ENCODE measurements at places on chromosomes 3 and 15.
A peak's percentile ranks its signal among the peaks of the same experiment; 100 is the strongest.

DNA sequence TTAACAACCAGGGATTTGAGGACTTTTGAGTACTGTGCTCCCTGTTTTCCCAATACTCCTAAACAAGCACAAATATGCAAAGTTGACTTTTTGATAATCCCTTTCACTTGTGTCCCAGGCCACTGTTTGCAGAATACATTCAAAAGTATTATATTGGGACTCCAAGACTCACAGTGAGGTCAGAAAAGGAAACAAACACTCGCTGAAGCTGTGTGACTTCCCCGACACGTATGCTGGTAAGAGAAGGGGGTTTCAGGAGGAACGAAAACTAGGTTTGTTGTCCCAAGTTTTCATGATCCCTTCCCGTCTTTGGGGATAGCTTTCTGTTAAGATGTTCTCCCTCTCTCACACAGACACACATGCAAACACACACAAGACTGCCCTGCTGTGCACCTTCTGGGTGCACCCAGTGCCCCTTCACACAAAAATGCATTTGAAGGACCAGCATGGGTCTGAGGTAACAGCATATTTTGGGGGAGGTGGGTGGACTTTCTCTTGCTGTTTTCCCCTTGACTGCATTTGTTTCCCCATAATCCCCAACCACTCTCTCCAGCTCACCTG lies 225.2 kb upstream of the PRICKLE2 start:
- H3K4me1 ChIP-seq = peaks cover 2% of the 10 kb centered on the region
- DNase-seq = no peak
- peaks cover 21% of the 10 kb centered on the region for H3K27me3 ChIP-seq
- H3K4me3 ChIP-seq = no peak overlapping the region
- no peak overlapping the region for H3K27ac ChIP-seq

GRCh38 chr15:59166166-59166565 lies 40.5 kb upstream of the LDHAL6B start:
- H3K36me3 ChIP-seq = peaks cover 8% of the 10 kb centered on the region
- H3K4me3 ChIP-seq = no peak overlapping the region
- no peaks in the 10 kb centered on the region for H3K27me3 ChIP-seq
- DNase-seq = no peak
- peaks cover 32% of the 10 kb centered on the region for H3K4me1 ChIP-seq
- H3K27ac ChIP-seq = peak overlapping the region; percentile 45

DNA sequence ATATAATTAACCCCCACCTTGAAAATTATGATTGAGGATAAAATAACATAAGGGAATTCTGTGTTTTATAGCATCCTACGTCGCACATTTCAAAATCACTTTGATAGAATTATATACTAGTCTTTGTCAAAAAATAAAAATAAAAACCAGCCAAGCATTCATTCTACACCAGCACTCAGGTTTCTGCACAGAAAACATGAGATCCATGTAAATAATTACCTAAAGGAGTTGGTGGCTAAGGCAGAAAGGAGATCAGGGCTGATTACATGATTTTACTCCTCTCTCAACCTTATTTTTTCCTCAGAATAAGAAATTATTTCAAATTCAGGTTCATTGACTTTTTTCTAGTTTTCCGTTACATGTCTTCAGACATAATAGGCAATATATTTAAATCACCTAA lies 194.5 kb downstream of the PLCH1 start:
- peaks cover 21% of the 10 kb centered on the region for H3K4me1 ChIP-seq
- DNase-seq = no peak
- no peak overlapping the region for H3K27ac ChIP-seq
- H3K27me3 ChIP-seq = no peaks in the 10 kb centered on the region
- H3K4me3 ChIP-seq = no peak overlapping the region
- no peaks in the 10 kb centered on the region for H3K36me3 ChIP-seq

- H3K36me3 ChIP-seq = peaks cover 12% of the 10 kb centered on the region
- peak overlapping the region; percentile 99 for H3K27ac ChIP-seq
- no peaks in the 10 kb centered on the region for H3K27me3 ChIP-seq
- H3K4me3 ChIP-seq = peak overlapping the region; percentile 82
- no peak for DNase-seq
- peaks cover 75% of the 10 kb centered on the region for H3K4me1 ChIP-seq
These were observed 86.3 kb upstream of the RASGRP1 start for GRCh38 chr15:38650936-38651327.

DNA sequence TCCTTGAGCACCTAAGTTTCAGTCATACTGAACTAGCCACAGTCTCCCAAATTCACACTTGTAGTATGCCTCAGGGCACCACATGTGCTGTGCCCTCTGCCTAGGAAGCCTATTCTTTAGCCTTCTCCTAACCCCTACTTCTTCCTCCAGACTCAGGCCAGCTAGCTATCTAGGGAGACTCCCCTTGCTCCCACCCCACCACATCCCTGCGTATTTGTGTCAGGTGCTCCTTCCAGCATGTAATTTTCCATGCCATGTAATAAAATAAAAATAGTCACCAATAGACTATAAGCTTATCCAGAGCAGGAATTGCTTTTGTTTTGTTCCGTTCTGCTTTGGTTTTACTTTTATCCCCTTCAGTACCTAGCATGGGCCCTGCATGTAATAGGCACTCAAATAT lies 14.9 kb upstream of the GJD2 start:
- H3K4me1 ChIP-seq = no peaks in the 10 kb centered on the region
- no peaks in the 10 kb centered on the region for H3K36me3 ChIP-seq
- no peak overlapping the region for H3K27ac ChIP-seq
- no peak overlapping the region for H3K4me3 ChIP-seq
- peaks cover 12% of the 10 kb centered on the region for H3K27me3 ChIP-seq
- DNase-seq = no peak

DNA sequence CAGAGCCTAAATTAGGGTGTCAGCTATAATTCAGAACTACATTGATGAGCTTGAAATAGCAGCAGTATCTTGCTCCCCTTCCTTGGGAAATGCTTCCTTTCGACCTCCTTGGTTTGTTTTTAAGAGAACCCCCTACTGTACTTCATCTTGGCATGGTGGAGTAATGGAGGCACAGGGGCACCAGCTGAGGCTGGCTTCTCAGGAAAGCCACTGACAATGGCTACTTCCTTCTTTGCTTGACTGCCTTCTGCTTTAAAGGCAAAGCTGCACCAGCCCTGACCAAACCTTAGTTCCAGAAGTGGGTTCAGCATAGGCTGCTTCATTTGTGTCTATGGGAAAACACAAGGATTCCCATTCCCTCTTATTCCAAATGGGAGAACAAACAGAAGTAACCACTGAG lies 1.5 kb upstream of the FBXL22 start:
- H3K4me1 ChIP-seq = peaks cover 70% of the 10 kb centered on the region
- no peak overlapping the region for H3K27ac ChIP-seq
- H3K27me3 ChIP-seq = no peaks in the 10 kb centered on the region
- DNase-seq = no peak
